ENCODE measurements at places on chromosomes 6 and 20.

DNA sequence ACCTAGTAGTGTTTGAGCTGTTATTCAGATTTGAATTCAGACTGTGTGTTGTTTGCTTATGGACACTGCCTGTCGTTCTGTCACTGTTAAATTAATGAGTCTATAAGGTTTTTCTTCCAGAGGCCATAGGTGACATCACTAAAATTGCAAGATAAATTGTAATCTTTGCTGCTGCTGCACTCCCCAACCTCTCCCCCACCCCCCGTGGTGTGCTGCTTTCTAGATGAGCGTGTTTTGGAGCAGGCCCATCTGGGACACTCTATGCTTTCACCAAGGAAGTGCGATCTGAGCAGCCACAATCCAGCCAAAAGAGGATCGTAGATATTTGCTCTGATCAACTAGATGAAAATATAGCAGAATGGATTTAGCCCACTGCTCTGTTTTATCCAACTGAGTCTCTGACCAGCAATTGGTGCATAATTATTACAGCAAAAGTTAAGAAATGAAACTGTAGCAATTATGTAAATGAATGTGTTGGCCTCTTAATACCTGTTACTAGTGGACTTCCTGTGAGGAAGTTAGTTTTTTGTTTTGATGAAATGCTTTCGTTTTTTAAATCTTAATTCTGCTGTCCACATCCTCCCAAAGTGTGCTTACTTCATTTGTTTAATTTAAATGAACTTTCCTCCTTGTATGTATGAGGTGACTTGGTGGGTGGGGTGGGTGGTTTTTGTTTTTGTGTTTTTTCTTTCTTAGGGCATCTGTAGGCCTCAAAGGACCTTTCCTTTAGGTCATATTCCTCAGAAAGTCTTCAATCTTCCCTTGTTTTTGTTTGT is 58.1 kb downstream of the RPRD1B start:
- DNase-seq, result no peak

DNA sequence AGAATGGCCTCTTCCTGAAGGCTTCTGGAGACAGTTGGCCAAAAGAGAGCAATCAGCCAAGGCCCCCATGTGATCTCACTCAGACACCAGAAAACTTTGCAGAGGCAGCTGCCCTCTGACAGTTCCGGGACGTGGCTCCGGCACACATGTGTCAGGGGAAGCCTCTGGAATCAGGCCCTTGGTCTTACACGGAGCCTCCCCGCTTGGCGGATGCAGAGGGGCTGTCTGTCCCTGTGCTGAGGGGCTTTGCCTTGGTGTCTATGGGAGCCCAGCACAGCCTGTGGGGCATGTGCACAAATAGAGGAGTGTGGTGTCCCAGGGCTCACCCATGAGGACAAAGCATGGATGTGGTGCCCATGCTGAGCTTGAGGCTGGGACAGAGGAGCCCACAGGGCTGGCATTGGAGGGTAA is 13.8 kb downstream of the SIGLEC1 start:
- no peak for DNase-seq

DNA sequence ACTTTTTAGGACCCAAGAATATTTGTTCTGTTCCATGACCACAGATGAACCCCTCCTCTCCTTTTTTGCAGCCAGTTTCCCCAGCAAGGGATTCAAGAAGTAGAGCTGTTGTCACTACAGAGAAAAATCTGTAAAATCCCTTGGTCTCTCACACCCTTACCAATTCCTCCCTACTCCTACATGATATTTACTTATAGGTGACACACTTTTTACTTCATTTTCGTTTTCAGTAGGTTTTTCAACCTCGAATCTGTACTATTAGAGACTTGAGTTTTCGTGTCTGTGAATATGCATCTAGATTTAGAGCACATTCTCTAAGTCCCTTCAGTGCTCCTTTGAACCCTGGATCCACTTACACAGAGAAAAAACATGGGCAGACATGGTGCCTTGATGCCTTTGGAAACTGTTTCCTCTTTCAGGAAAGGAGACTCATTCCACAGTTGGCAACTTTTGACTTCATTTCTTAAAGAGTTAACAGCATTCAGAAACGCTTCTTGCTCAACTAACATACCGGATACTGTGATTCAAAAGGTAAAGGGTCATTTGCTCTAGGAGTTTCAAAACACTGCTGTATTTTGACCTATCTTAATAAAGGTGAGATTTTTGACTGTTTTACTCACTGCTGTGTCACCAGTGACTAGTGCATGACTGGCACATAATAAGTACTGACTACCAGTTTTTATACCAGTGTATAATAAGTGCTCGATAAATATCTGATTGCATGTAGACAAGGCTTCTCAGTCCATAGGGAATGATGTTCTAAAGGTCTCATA is 50.6 kb downstream of the LAMA4 start:
- no peak for DNase-seq

DNA sequence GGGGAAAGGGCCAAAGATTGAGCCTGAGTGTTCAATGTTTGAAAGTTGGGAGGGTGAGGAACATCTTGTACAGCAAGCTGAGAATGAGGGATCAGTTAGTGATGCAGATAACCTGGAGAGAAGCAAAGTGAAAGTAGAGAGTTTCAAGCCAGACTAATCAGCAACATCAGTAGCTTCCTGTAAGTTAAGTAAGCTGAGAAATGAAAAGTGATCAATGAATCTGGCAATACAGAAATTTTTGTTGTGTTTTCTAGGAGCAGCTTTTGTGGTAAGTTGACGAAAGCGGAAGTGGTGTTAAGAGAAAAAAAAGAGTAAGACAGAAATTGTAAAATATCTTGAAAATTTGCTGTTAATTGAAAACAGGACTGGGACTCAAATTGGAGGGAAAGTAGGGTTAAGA is 855.5 kb upstream of the MAP3K7 start:
- DNase-seq, result no peak

GRCh38 chr6:150586850-150587359 is 12.8 kb upstream of the PLEKHG1 start:
- DNase-seq, result no peak

- no peak for DNase-seq
Measured at GRCh38 chr20:48906221-48906877, 15.2 kb upstream of the ARFGEF2 start.

- DNase-seq, result no peak
Measured at GRCh38 chr6:14147891-14148290, 30.3 kb downstream of the CD83 start.

GRCh38 chr6:136795386-136795785 is 3.1 kb upstream of the MAP3K5 start:
- DNase-seq, result no peak

- no peak for DNase-seq
Measured at GRCh38 chr6:138948004-138948403, 40.0 kb downstream of the REPS1 start.

- DNase-seq, result no peak
Measured at GRCh38 chr20:37911838-37912281, 8.9 kb downstream of the VSTM2L start.

GRCh38 chr6:39294133-39294532 is 20.1 kb downstream of the KCNK17 start:
- DNase-seq, result no peak

- no peak for DNase-seq
Measured at GRCh38 chr6:89385156-89385667, 26.9 kb downstream of the RRAGD start.

DNA sequence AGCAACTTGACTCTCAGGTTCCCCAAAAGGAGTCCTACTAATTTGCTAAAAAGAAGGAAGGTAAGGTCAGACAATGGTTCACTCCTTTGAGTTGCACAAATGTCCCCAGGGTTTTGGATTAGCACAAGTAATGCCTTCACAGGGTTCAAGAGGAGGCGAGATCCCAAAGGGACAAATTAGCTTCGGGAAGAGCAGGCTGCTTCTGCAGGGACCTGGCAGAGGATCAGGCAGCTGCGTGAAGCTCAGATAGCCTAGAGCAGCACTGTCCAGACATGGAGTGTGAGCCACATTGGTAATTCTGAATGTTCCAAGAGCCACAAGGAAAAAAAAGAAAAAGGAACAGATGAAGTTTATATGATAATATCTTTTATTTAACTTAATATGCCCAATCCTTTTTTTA is 115.4 kb downstream of the CFAP61 start:
- no peak for DNase-seq

DNA sequence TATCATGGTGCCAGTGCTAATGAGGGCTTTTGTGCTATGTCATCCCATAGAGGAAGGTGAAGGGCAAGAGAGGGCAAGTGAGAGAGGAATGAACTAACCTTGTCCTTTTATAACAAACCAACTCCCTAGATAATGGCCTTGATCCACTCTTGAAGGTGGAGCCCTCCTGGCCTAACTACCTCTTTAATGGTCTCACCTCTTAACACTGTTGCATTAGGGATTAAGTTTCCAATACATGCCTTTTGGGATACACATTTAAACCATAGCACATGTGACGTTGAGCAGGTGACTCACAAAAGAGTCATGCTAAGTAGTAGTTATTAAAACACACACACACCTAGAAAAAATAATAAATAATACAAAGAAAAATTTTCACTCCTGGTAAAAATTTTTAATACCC is 36.9 kb downstream of the CCN2 start:
- DNase-seq, result no peak

DNA sequence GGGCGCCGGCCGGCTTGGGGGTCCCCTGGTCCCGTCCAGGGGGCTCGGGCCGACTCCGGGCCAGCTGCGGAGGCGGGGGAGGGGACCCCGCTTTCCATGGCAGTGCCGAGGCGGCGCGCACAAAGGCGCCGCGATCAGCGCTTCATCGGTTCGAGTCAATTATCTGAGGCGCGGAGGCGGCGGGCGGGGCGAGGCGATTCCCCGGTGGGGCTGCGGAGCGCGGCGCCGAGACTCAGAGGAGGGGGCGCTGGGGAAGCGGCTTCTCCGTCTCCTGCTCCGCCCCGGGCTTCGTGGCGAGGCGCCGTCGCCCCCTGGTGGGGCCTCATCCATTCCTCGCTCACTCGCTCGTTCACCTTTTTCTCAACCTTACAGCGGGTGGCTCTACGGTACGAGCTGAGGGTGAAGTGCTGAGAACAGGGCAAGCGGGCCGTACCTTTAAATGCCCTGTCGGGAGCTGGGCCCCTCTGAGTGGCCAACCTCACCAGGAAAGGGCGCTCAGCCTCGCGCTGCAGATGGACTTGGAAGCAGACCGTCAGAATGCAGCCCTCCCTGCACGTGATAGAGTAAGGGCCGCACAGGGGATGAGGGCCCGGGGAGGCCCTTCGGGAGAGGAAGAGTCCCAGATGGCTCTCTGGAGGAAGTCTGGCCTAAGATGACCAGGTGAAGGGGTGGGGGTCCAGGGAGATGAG is 39.9 kb downstream of the SLC52A3 start:
- DNase-seq, result no peak

DNA sequence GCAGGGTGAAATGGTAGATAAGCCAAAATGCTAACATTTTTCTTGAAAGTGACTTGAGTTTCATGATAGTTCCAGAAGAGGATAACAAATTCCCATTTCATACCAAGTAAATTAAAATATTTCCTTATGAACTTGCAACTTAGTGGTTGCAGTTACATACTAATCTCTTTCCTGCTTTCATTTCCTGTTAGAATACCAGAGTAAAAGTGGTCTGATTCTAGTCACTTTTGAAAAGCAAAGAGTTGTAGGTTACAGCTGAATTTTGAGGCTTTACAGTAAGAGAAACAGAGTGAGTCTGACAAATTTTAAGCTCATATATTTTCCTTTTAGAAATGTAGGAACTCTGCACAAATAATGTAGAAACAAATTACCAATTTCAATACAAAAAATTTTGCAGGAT is 117.4 kb downstream of the ZFAND3 start:
- no peak for DNase-seq

GRCh38 chr6:166676270-166676860 is 49.3 kb upstream of the RPS6KA2 start:
- no peak for DNase-seq

DNA sequence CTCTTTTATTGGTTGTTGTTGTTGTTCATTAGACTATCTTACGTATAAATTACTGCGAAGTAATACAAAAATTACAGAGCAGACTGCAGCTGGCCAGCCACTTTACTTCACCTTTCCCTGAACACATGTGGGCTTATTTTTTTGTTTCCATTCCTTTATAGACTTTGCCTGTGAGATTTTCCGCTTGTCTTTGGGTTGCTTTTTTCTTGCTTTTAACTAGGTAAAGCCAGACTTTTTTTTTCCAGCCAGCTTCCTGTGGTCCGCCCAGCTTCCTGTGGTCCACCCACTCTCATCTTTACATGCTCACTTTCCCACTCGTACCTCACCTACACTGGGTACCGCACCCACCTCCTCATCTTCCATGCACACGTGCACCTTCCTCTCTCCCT is 79.0 kb downstream of the IPCEF1 start:
- no peak for DNase-seq

DNA sequence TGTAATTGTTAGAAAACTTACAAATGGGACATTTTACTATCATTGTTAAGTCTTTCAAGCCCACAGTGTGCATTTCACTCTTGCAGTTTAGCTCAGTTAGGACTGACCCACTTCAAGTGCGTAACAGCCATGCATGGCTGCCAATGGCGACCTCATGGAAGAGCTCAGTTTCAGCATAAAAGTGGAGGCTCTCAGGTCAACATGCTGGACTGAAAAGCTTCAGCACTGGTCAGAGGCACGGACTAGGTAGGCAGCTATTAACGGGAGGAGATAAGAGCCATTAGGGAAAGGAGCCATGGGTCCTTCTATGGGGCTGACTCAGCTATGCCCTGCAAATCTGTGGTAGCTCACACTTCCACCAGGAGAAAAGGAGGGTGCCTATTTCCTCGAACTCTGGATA is 101.8 kb downstream of the TTLL2 start:
- DNase-seq, result no peak

DNA sequence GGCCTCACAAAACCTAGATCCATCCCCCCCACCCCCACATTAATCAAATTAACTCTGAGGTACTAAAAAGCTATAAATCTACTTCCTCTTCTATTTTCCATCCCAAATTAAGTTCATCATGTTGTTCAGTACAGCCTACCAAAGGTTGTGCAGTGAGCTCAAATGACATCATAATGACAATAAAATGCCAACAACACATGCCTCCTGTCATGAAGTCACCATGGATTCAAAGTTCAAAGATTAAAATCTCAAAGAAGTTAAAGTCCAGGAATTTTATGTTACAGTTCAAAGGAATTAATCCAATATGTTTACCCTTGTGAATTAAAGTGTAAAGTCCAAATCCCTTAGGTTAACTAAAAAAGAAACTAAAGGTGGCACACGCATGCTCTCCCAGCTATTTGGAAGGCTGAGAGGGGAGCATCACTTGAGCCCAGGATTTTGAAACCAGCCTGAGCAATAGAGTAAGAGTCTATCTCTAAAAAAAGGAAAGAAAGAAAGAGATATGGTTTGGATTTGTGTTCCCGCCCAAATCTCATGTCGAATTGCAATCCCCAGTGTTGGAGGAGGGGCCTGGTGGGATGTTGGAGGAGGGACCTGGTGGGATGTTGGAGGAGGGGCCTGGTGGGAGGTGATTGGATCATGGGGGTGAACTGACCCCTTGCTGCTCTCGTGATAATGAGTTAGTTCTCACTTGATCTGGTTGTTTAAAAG is 25.7 kb upstream of the SIRT5 start:
- no peak for DNase-seq

DNA sequence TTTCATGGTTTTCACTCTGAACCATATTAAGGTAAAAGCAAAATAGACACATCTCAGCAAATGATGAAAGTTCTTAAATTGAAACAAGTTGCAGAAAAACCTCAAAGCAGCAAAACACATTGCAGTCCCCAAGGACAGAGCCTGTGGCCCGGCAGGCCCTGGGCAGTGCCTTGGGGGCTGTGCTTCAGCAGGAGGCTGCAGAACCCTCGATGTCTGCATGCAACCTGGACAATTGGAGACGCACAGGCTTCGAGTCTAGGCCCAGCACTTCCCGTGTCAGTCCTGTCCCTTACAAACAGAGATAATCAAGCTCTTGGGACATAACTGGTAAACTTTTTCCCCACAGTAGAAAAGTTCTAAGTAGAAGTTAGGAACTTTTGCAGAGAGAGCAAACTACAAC is 9.2 kb downstream of the PYGB start:
- no peak for DNase-seq

GRCh38 chr6:27684264-27685211 is 211.6 kb upstream of the ZNF184 start:
- no peak for DNase-seq

Measured in GOT3 (cell line).